Kidney tubule cell (primary cell): ENCODE measurements at places on chromosomes 3 and 15.

- no peak for DNase-seq
Measured at GRCh38 chr3:119873646-119874045, 91.7 kb downstream of the NR1I2 start.

GRCh38 chr3:105686278-105686897 is 182.4 kb downstream of the CBLB start:
- peak; percentile 31 for DNase-seq

DNA sequence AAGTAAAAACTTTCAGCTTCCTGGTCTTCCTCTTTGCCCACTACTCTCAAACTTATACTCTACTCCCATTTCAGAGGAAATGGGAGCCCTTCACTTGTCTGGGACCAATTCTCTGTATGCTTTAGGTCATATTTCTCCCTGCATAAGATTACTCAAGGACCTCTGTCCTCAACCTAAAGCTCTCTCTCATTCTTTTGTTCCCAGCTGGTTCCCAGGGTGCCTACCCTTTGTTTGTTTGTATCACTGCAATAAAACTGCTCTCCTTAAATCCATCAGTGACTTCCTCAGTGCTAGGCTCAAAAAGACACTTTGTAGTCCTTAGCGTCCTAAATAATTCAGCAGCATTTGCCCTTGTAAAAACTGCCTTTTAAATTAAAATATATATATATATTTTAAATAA is 2.9 kb downstream of the NGRN start:
- DNase-seq = no peak

DNA sequence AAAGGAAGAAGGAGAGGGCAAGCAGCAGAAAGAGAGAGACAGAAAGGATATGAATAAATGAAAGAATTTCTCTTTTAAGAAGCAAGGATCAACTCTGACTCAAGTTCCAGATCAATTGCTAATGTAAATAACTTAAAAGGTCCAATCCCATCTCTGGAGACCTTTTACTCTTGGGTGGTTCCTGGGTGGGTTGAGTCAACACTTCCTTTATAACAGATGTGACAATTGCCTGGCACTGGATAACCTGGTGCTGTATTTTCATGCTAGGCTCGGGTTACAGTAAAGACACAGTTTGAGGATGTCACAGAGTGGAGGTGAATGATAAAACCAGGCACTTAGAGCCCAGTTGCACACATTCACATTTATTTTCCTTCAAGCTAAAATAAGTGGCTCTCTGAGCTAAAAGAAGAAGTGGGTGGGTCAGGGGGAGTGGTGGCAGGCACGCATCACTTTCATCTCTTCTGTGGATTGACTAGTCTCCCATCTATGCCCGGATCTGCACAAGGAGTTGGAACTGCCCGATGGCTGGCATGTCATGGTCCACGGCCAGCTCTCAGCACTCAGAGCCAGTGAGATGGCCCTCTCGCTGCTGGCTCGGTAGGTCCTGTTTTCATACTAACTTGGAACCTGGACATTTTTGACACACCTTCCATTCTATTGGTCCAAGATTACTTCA is 465.8 kb downstream of the FOXP1 start:
- peak; percentile 75 for DNase-seq

DNA sequence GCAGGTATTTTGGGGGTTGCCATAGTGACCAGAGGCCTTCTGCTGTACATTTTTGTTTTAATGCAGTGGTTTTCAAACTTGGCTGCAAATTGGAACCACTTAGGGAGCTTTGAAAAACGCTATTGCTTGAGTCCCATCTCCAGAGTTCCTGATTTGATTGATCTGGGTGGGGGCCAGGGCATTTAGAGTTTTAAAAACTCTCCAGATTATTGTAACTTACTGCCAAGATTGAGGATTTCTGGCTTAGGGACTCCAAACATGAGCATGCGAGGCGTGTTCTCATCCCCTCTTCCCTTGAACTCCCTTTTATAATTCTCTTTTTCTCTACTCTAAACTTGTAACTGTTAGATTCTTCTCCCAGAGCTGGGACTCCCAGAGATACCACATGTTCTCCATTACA is 340.8 kb upstream of the SUCLG2 start:
- DNase-seq = no peak

GRCh38 chr3:41742121-41742520 is 219.8 kb downstream of the ULK4 start:
- no peak for DNase-seq

- no peak for DNase-seq
Measured at GRCh38 chr3:143098032-143098764, 21.4 kb upstream of the CHST2 start.

- DNase-seq = no peak
Measured at GRCh38 chr15:69734699-69735098, 282.1 kb downstream of the RPLP1 start.

GRCh38 chr15:90580099-90580498 is 50.4 kb downstream of the CRTC3 start:
- DNase-seq = no peak

- DNase-seq = no peak
Measured at GRCh38 chr3:152519376-152519775, 250.6 kb downstream of the MBNL1 start.

GRCh38 chr15:64680097-64680496 is 95.3 kb downstream of the RBPMS2 start:
- DNase-seq = no peak

GRCh38 chr15:24645627-24646026 is 29.9 kb upstream of the NPAP1 start:
- no peak for DNase-seq
